EL (cell line): ENCODE measurements at places on chromosomes 16 and 17.

DNA sequence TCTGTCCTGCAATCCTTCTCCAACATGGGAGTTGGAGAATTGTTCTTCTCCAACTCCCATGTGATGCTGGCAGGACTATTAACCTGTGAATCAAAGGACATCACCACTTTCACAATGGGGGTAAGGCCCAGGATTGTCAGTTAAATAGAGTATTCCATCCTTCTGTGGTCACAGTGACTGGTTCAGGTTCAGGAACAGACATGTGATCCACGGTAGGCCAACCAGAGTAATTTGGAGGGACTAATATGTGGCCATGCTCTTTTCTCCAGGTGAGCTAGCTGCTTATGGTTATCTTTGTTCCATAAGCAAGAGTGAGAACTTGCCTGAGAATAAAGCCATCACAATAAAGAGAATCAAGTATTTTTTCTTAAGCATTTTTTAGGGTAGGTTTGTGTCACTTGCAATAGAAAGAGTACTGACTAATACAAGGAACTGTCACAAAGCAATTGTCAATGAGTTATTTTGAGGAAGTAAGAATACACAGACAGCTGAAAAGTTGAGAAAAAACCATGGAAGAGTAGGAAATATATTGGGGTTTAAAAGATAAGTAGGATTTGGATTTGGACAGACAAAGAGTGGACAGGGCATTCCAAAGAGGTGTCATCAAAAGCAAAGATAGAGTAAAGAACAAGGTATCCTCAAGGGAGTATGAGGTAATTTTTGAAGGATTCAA is 63.4 kb downstream of the BRIP1 start:
- no peak for DNase-seq

GRCh38 chr16:77111056-77111565 is 79.9 kb upstream of the MON1B start:
- no peak for DNase-seq

DNA sequence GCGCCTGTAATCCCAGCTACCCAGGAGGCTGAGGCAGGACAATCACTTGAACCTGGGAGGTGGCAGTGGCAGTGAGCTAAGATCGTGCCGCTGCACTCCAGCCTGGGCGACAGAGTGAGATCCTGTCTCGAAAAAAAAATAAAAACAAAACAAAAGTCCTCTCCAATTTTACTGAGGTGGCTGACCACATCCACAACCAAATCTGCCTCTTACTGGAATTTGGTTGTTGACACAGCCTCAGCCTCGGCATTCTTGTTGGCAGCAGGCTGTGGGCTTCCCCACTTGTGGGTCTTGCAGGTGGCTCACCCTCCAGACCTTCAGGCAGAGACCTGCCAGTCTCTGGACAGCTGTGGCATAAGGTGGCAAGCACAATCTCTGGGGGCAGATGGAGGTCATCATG is 15.6 kb downstream of the B4GALNT2 start:
- no peak for DNase-seq

GRCh38 chr16:62926121-62926801 is 890.0 kb upstream of the CDH8 start:
- DNase-seq = no peak

- no peak for DNase-seq
Observed at GRCh38 chr17:5913032-5913531, 157.1 kb upstream of the WSCD1 start.

- DNase-seq = no peak
Observed at GRCh38 chr17:65690626-65691310, 129.3 kb upstream of the AXIN2 start.

GRCh38 chr16:11091021-11091785 is 146.8 kb downstream of the CLEC16A start:
- no peak for DNase-seq

GRCh38 chr16:70508752-70509151 is 14.6 kb downstream of the COG4 start:
- DNase-seq = no peak

GRCh38 chr17:37827905-37828650 is 83.2 kb upstream of the HNF1B start:
- no peak for DNase-seq

- no peak for DNase-seq
Observed at GRCh38 chr17:75811174-75811573, 26.6 kb downstream of the UNK start.

DNA sequence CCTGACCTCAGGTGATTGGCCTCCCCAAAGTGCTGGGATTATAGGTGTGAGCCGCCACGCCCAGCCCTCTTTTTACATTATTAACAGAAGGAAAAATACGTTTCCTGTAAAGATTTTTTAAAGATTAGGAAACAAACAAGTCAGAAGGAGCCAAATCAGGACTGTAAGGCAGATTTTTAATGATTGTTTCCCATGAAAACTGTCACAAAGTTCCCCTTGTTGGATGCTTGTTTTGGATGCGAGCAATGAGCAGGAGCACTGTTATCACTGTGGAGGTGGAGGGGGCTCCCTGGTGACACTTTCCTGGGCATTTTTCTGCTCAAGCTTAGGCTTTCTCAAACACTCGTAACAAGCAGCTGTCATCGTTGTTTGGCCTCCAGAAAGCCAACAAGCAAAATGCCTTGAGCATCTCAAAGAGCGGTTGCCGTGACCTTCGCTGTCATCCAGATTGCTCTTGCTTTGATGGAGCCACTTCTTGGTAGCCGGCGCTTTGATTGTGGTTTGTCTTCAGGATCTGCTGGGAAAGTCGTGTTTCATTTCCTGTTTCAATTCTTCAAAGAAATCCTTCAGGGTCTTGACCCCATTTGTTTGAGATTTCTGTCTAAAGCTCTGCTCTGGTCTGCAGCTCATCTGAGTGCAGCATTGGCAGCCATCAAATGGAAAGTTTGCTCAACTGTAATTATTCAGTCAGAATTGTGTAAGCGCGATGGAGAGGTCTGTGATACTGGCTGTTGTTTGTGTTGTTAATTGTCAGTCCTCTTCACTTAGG is 128.7 kb downstream of the RPTOR start:
- no peak for DNase-seq

DNA sequence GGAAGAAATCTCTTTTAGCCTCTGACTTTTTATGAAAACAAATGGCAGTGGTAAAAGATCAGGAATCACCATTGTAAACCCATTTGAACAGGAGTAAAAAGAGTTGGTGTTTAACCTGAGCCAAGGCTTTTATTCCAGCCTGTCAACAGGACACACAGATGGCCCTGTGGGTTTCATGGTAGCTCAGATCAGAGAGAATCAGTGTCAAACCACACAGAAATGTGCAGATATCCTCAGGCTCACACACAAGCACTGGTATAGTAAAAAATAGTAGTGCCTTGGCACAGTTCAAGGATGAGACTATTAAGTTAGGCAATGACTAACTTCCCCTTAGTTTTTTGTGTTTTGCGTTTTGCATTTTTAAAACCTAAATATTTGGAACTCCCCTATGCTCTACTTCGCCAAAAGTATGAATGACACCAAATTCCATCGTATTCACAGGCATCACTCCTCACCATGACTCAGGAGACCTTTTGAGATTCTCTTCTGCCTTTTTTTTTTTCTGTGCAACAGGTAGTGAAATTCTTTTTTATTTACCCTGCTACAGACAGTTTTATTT is 1200.0 kb downstream of the CDH11 start:
- no peak for DNase-seq

DNA sequence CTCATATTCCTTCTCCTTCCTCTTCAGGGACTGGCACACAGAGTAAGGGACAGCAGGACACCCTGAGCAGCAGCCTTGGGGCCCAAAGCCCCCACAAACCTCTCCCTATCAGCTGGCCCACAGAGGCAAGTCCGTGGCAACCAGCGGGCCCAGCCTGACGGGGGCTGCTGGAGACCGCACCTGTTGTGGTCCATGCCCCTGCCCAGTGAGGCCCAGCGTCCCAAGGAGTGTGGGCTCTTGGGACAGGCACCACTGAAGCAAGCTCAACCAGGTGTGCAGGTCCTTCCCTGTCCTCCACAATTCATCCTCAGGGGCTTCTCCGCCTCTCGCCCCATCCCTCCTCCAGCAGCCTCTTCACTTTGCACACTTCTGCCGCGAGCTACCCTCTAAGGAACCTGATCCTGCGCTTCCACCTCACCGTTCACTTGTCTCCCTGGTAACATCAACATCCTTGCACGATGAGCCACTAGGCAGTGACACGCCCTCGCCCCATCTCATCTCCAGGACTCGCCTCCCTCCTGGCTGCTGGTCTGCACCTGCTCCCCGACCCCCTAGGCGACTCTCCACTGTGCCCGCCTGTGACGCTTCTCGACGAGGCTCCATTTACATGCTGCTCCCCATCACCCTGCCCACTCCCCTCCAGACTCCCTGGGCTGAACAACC is 12.7 kb downstream of the MNT start:
- no peak for DNase-seq

DNA sequence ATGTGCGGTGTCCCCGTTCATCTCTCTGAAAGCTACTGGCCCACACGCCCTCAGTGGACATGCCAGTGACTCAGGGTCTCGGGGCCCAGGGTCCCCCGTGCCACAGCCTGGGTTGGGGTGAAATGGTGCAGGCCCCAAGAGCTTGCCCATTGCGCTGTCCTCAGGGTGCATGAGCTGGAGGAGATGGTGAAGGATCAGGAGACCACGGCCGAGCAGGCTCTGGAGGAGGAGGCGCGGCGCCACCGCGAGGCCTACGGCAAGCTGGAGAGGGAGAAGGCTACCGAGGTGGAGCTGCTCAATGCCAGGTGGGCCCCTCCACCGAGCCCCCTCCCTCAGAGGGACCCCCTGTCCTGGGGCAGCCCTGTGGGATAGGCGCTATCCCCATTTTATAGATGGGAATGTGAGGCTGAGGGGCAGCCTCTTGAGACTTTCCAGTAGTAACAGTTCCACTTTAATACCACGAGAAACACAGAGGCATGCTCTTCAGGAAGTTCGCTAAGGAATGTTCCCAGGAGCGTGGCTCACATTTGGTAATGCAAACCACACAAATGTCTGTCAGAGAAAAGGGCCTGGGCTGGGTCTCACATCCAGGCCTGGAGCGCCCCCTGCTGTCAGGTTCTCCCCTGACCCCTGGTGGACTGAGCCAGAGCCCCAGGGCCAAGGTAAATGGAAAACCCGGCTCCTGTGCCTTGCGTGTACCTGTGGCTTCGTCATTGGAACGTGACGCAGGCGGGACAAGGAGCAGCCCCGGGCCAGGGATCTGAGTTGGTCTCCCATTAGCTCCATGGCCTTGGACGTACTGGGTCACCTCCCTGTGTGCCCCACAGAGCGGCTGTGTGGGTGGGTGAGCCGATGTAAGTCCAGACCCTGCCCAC is 133.7 kb downstream of the RAB11FIP4 start:
- peak; percentile 91 for DNase-seq

DNA sequence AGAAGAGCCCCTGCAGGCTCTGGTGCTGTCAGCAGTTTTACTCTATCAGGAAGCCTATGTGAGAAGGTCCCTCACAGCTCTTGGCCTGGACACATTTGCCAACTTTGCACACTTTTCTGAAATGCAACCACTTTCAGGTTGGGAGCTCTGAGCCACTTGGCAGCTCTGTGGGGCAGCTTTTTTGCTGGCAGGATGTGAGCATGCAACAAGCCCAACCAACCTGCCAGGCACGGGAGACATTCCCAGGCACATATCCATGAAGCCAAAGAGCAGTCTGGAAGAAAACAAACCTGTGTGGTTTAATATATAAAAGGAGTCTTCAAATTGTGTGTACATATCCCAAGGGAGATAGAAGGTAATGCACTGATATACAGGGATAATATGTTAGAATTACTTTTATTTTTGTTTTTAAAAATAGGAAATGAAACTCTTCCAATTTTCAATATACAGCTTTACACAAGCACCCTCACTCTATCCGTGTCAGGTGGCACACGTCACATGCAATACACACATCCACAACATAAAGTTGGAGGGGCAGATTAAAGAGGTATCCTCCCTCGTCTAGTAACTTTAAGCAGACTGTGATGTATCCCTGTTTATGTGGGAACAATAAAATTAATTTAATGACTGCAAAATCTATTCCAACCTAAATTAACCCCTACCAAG is 57.4 kb upstream of the COX10 start:
- no peak for DNase-seq
